ENCODE measurements at places on chromosomes 5 and 9.
A peak's percentile ranks its signal among the peaks of the same experiment; 100 is the strongest.

DNA sequence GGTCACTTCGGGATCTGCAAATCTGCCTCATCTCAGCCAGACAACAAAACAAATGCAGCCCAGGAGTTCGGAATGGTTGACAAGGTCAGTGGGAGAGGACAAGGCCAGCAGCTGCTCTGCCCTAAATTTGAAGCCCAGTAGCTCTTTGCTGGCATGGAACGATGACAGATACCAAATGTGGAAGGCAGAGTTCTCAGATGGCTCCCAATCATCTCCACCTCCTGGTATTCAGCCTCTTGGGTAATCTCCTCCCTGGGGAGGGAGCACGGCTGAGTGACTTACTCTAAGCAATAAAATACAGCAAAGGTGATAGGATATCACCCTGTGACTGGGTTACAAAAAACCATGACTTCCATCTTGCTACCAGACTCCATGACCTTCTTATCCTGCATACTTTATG is 172.8 kb downstream of the ENTREP1 start:
- DNase-seq: no peak

DNA sequence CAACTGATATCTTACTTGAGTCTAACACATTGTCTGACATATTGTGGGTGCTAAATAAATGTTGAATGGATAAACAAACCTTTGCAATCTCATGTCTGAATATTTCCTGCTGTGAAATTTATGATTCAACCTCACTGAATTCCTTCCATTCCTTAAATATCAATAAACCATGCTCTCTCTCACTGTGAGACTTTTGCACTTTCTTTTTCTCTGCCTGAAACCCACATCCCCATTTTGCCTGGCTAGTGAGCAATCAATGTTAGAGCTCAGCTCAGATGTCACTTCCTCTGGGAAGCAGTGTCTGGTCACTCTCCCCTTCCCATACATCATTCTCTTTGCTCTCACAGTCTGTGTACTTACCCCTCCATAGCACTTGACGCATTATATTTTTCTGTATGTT is 383.7 kb upstream of the TRPC7 start:
- DNase-seq: no peak

GRCh38 chr5:147690595-147690994 is 91.9 kb downstream of the JAKMIP2 start:
- no peak for DNase-seq

GRCh38 chr9:126154182-126154827 is 172.3 kb upstream of the MVB12B start:
- no peak for DNase-seq

DNA sequence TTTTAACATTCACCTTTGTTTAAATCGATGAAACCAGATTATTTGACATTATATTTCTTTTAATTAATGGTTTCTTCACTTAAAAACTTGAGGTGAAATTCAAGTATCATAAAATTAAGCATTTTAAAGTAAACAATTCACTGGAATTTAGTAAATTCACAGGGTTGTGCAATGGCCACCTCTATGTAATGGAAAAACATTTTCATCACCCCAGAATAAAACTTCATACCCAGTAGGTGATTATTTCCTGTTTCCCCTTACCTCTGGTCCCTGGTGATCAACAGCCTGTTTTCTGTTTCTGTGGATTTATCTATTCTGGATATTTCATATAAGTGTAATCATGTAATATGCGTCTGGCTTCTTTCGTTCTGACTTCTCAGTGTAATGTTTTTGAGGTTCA is 27.2 kb downstream of the HSPA4 start:
- no peak for DNase-seq

GRCh38 chr9:77751341-77752091 is 103.4 kb upstream of the GNA14 start:
- DNase-seq: peak; percentile 70

DNA sequence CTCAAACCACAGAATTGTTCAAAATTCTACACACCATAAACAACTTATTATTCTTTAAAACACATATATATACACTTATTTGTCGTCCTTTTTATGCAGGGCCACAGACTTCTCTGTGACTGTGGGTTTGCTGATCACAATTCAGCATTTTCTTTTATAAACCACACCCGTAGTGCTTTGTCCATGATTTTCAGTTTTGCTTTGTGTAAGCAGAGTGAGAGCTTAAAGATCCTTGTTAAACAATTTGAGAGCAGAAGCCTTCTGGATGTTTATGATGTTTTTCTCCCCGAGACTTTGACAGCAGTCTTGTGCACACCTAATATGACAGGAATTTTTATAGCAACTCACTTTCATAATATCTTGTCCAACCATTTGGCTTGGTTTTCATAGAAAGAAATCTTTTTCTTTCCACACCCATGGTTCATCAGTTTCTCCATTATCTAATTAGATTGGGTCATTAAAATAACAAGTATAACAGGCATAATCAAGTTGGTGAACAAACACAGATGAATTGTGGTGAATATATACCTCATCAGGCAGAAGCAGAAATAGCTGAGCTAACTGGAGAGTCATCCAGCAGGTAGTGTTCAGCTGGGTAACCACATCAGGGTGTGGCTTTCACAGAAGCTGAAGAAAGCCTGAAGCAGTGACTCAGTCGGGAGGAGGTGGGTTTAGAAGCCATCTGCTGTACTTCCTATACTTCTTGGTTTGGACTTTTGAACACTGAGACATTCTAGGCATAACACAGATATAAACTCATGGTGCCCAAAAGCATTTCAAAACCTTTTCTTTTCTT is 232.8 kb downstream of the DOCK8 start:
- DNase-seq: no peak

- no peak for DNase-seq
These were observed 1075.0 kb downstream of the CDH9 start for GRCh38 chr5:25963251-25964008.

DNA sequence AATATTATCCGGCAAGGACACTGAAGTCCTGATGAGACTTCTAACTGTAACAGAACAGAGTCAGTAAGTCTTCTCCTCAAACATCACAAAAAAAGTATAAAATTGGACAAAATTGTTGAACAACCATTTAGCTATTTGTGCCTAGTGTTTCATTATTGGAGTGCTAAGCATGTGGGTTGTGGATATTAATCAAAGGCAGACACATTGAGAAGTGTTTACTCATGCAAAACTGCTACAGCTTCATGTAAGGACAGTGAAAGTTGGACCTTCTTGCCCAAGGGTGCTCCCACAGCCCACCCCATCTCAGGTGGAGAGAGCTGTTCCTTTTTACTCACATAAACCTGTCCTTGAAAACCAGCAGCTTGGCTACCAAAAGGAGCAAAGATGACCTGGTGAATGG is 355.1 kb upstream of the DAB2 start:
- DNase-seq: no peak

DNA sequence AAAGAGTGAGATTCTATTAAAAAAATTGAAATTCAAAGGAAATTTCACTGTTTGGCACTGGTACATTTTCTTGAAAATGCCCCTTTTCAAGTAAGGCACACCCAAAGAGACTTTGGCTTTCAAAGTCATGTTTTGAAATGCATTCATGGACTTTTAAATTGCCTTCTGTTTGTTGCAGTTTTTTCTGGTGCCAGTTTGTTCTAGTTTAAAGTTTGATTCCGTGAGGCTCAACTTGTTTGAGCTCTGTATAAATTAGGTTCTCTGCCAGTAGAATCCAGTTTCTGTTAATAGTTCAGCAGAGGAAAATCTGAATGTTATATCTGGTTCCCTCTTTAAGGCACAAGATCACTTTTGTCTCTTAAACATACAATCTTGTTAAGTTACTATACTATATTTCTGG is 16.4 kb downstream of the ATP6V0E1 start:
- DNase-seq: no peak

- DNase-seq: no peak
These were observed 180.5 kb upstream of the CLINT1 start for GRCh38 chr5:158039441-158039840.

DNA sequence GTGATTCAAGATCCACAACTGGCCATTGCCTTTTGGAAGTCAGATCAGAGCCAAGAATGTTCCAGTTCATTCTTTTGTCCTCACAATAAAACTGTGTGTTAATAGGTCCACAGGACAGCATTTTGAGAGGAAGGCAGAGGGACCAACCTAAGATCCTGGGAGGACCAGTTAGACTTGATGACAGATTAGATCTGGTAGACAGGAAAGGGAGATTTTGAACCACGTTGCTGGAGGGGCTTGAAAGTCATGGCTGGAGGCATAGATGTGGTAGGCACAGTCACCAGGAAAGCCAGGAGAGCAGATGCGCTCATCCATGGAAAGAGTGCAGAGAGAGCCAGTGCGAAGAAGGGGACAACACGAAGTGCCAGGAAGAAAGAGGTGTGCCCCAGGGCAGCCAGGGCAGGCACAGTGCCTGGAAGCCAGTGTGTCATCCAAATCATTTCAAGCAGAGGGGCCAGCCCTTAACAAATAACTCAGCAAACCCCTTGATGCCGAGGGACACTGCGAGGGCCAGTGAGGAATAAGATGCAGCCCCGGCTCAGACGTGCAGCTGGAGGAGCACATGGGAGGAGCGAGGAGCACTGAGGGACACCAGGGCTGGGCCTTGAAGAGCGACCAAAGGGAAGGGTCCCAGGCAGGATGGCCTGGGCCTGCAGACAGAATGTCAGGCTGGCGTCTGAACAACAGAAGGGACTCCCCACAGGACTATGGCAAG is 12.8 kb upstream of the SLC2A8 start:
- DNase-seq: no peak

- no peak for DNase-seq
These were observed 747.8 kb downstream of the CDH18 start for GRCh38 chr5:19240170-19240569.

GRCh38 chr5:32465076-32465475 is 20.5 kb upstream of the ZFR start:
- no peak for DNase-seq

GRCh38 chr5:179204572-179204971 is 140.7 kb downstream of the ADAMTS2 start:
- DNase-seq: no peak

GRCh38 chr9:98199388-98200033 is 7.1 kb upstream of the CORO2A start:
- peak; percentile 44 for DNase-seq

GRCh38 chr5:168128557-168128956 is 162.9 kb upstream of the WWC1 start:
- DNase-seq: no peak

GRCh38 chr5:103256178-103256577 is 2.4 kb upstream of the MACIR start:
- peak; percentile 24 for DNase-seq

DNA sequence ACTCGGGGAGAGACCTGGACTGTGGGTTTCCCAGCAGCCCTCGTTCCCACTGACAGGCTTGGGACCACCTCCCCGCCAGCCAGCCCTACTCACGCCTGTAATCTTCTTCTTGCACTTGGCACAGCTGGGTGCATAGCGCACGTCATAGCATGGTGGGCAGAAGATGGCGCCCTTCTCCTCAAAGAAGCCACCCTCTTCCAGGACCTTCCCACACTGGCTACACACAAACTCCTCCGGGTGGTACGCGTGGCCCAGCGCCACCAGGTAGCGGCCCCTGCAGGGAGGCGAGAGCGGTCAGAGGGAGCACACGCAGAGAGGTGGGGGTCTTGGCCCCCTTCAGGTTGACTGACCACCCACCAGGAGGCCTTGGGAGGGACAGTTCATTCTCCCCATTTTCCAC is 9.4 kb downstream of the PDLIM7 start:
- no peak for DNase-seq

DNA sequence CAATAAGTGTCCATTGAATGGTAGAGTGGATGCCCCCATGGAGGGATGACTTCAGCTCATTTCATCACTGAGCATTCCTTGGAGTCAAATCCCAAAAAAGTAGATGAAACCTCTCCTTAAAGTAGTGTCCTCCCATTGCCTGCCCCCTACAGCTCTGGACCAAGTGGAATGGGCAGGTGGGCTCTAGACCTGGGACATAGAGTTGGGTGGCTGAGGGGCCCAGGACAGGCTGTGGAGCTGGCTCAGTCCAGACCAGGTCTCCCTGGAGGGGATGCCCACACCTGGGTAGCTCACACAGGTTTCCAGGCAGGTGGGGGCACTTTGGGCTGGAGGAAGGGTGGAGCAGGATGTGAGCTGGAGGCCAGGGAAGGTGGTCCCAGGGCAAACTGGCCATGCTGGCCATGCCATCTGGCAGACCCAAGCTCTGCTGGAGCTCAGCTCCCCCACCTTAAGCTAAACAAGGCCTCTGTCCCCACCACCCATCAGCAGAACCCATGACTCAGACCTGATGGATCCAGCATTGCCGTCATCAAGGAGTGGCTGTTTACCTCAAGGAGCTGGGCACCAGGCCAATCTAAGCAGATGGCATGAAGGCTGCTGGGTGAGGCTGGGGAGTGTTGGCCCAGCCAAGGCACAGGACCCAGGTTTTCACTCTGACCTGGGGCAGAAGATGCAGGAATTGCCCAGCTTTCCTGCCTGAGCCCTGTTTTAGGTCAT is 6.2 kb upstream of the SPINK4 start:
- no peak for DNase-seq

GRCh38 chr9:94157050-94157801 is 73.0 kb downstream of the PTPDC1 start:
- no peak for DNase-seq

DNA sequence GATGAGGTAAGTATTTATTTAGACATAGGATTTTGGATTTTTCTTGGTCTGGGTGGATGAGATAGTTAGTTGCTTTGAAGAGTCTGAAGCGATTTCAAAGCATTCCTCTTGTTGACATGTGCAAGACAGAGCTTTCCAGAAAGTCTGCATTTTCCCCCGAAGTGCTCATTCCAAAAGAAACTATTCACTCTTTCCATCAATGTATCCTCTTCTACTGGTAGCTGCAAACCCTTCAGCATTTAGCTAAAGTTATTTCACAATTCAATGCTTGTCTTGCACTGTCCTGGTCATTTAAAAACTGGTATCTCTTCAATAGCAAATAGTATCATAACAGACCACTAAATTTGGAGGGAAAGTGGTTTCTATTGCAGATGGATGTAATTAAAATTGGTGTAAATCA is 13.0 kb downstream of the NREP start:
- DNase-seq: no peak

DNA sequence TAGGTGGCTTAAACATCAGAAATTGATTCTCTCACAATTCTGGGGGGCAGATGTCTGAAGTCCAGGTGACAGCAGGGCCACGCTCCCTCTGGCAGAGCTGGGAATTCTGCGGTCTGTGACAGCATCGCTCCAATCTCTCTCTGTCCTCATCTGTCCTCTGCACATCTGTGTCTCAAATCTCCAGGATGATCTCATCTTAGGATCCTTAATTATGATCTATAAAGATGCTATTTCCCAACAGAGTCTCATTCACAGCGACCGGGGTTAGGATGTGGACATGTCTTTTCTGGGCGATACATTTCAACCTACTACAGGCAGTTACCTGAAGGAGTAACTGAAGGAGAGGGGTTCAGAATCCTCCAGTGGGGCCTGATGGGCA is 31.4 kb downstream of the ANKRD33B start:
- DNase-seq: no peak

GRCh38 chr9:79913867-79914266 is 342.1 kb downstream of the TLE4 start:
- DNase-seq: no peak

DNA sequence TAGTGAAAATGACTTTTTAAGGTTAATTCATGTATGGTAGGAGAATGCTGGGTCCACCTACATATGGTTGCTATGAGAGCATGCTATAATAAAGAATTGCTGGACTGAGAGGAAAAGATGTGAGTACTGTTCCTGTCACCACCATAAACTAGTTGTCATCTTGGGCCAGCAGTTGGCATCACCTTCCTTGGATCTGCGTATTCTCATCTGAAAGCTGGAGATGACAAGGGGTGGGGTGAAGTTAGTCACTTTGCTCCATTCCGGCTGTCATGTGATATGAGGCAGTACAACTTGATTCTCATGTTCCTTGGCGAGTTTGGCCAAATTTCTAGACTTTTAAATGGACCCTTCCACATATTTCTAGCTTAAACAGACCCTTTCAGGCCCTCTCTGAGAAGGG is 33.3 kb downstream of the PIP5K1B start:
- no peak for DNase-seq

Data from neural progenitor cell (in vitro differentiated cells).